GM20000 (cell line): ENCODE measurements at places on chromosomes 1 and 21.
A peak's percentile ranks its signal among the peaks of the same experiment; 100 is the strongest.

DNA sequence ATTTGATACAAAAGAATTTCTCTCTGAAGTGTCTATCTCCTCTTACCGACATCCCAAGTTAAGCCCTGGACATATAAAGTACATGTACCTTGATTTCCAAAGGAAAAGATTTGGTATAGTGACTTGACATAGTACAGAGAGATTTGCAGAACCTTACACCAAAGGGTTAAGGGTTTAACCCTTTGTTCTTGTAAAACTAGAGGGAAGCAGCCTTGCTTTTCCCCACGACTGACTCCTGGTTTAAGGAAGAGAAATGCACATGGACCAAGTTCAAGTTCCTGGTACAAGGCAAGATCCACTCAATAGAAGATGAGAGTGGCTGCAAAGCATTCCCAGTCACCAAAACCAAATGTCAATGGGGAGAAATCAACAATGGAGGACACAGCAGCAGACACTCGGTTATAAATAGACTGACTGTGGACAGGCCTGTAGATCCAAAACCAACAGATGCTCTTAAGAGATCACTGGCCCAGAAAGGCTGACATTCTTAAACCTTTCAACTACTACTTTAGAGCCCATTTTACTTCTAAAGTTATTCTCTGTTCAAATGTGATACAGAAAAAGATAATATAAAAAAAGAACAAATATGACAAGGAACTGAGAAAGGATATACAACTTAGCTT, 69.4 kb downstream of the PUM1 start:
- no peak for DNase-seq

- peak; percentile 53 for DNase-seq
These were observed 18.3 kb downstream of the YARS1 start for GRCh38 chr1:32798679-32799416.

DNA sequence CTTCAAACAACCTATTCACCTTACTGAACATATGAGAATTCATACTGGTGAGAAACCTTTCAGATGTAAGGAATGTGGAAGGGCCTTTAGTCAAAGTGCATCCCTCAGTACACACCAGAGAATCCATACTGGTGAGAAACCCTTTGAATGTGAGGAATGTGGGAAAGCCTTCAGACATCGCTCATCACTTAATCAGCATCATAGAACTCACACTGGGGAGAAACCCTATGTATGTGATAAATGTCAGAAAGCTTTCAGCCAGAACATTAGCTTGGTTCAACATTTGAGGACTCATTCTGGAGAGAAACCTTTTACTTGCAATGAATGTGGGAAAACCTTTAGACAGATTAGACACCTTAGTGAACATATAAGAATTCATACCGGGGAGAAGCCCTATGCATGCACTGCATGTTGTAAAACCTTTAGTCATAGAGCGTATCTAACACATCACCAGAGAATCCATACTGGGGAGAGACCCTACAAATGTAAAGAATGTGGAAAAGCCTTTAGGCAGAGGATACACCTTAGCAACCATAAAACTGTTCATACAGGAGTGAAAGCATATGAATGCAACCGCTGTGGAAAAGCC, 13.2 kb upstream of the EXO5 start:
- DNase-seq = no peak

- peak; percentile 52 for DNase-seq
These were observed 101.3 kb upstream of the ACTL8 start for GRCh38 chr1:17653728-17654351.

GRCh38 chr1:35430762-35431161, 126.4 kb downstream of the KIAA0319L start:
- DNase-seq = no peak

- no peak for DNase-seq
These were observed 34.5 kb upstream of the CD1D start for GRCh38 chr1:158146165-158146564.

DNA sequence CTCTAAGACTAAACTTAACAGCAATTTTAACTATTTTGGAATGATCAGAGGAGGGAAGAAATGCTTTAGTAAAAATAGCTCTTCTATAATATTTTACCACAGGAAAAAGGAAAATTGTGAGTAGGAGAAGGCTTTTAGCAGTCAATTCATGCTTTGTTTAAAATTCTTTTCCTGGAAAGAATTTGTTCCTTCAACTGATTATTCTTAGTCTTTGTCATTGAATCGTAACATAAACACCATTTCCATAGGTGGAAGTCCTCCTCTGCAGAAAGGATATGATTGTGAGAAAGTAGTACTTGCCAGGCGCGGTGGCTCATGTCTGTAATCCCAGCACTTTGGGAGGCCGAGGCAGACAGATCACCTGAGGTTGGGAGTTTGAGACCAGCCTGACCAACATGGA, 11.9 kb upstream of the ACTA1 start:
- no peak for DNase-seq

DNA sequence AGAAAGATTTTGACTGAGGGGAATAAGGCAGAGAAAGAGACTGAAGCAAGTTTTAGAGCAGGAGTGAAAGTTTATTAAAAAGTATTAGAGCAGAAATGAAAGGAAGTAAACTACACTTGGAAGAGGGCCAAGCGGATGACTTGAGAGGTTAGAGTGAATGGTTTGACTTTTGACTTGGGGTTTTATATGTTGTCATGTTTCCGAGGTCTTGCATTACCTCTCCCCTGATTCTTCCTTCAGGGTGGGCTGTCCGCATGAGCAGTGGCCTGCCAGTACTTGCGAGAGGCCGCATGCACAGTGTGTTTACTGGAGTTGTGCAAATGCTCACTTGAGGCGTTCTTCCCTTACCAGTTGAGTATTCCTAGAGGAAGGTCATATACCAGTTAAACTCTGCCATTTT, 13.0 kb upstream of the DENND2D start:
- no peak for DNase-seq

DNA sequence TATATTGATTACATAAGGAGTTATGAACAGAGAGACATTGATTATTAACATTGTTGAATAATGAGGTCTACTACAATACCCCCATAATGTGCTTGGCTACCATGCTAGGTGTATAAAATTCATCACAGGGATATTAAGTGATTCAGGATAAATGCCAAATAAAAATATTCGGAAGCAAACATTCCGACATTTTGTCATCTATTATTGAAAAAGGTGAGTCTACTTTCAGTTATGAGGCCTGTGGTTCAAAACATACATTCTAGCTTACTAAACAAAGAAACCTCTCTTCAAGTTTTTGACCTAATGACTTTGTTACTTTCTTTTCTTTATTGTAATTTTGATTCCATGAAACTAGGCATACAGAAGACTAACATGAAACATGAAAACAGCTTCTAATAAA, 190.3 kb upstream of the GREM2 start:
- no peak for DNase-seq

GRCh38 chr1:186700722-186701121, 20.5 kb upstream of the PTGS2 start:
- no peak for DNase-seq

- DNase-seq = no peak
These were observed 25.7 kb downstream of the PMVK start for GRCh38 chr1:154910851-154911250.

DNA sequence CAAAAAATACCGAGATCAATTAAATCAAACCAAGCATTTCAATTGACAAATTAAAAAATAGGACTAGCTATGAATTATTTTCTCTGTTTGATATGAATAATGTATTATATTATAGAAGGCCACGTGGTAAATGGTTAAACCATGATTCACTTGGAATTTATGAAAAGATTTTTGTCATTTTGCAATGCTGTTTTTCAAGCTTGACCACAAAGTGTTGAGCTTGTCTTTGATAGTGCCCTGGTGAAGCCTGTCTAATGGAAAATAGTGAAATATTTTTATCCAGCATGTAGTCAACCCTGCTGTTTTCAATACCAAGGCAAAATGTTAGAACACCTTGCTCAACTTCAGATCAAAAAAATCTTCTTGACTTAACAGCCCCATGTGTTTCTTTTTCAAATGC, 288.0 kb upstream of the PRMT6 start:
- no peak for DNase-seq

DNA sequence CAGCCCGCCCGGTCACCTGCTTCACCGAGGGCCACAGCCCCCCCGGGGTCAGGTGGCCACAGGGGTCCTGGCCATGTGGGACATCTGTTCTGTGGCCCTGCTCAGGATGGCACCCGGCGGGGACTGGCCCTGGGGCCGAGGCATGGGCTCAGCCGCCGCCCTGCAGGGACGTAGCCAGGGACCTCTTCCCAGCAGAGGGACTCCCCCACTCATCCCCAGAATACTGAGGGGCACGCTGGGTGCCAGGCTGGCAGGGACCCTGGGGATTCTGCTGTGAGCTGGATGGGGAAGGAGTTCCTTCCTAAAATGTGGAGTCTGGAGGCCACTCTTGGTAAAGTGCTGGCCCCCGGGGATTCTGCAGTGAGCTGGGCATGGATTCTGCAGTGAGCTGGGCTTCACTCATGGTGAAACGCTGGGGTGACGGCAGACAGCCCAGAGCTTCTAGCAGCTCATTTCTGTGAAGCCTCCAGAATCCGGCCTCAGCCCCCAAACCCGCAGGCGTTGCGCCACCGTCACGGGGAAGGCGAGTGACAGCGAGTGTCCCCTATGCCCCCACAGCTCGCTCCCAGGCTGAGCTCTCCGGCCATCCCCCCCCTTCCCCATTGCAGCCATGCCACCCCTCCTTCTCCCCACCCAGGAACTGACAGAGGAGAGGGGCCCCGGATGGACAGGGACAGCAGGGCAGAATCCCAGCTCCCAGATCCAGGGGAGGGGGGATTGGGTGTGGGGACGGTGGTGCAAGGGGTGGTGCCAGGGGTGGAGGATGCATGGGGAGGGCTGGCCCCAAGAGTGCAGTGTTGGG, 1.4 kb downstream of the ITGB2 start:
- DNase-seq = no peak

DNA sequence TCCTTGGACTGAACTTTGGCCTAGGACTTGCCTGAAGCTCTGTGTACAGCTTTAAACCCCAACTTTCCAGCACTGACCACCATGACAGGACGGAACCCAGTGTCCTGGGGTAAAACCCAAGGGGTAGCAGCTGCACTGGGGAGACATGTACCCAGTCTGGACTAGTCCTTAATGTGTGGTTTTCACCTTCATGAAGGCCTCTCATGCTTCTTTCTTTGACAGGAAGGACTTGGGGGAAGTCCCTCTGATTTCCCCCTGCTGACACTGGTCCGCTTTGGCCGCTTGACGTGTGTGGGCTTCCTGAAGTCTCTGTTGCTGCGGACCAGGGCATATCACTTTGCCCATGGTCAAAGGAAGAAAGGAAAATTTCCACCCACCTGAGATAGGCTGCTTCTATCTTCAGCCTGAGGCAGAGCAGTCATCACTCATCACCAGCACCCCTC, 66.3 kb upstream of the PRDX6 start:
- DNase-seq = peak; percentile 48

DNA sequence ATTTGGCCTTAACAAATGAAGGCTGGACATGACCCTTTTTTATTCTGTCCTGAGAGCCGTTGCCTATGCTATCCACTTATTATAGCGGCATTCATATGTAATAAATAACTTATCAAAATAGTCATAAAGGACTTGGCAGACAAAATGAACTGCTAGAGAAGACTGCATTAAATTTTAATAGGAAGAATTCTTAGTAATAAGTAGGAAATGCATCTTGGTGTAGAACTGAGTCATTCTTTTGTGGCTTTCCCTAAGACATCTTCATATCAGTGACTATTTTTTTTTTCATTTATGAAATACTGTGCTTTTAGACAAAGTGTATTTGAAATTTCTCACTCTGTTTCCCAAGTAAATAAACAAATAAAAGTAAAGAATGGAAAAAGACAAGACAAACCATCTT, 45.6 kb downstream of the PBX1 start:
- DNase-seq = no peak

- no peak for DNase-seq
These were observed 79.8 kb upstream of the COX20 start for GRCh38 chr1:244755673-244756072.

DNA sequence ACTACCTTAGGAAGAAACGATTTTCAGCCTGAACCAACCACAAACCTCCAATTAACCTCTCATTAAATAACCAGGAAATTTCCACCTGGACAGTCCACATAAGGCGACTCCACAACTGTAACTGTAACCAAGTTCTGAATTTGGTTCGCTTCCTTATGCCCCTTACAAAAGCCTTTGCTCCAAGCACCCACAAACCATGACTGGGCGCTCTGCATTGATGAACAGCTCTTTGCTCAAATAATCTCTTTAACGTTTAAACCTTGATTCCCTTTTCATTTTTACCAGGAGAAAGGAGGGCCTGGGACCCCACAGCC, 38.2 kb upstream of the ZNF124 start:
- DNase-seq = no peak

GRCh38 chr1:96519851-96520578, 201.6 kb upstream of the PTBP2 start:
- no peak for DNase-seq

GRCh38 chr21:42496839-42497202, 797 bp upstream of the RSPH1 start:
- DNase-seq = no peak

GRCh38 chr1:15191770-15192169, 38.2 kb downstream of the TMEM51 start:
- DNase-seq = no peak

DNA sequence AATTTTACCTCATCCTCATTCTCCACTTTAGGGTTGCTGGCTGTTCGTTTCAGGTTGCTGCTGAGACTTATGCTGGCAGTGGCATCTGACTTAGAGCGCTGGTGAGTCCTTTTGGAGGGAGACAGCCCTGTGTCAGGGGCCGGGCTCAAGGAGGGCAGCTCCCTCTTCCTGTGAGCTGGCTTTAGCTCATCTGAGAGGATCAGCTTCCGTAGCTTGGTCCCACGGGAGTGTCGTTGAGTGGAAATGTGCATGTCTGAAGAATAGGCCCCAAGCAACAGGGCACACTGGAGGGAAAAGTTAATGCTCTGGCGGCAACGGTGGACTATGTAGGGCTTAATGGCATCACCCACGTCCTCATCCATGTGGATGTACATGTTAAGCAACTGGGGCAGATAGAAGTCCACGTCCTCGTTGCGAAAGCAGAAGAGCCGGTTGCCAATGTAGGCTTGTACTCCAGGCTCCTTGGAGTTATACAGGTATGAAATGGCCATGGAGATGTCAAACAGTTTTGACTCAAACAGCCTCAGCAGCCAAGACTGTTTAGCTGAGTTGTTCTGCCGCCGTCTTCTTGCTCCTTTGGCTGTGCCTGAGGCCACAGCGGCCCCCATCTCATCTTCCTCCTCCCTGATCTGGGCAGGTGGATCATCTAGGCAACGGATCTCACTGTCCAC, 11.5 kb downstream of the PI4KB start:
- no peak for DNase-seq

- DNase-seq = no peak
These were observed 118.2 kb downstream of the COQ8A start for GRCh38 chr1:227058321-227058751.

DNA sequence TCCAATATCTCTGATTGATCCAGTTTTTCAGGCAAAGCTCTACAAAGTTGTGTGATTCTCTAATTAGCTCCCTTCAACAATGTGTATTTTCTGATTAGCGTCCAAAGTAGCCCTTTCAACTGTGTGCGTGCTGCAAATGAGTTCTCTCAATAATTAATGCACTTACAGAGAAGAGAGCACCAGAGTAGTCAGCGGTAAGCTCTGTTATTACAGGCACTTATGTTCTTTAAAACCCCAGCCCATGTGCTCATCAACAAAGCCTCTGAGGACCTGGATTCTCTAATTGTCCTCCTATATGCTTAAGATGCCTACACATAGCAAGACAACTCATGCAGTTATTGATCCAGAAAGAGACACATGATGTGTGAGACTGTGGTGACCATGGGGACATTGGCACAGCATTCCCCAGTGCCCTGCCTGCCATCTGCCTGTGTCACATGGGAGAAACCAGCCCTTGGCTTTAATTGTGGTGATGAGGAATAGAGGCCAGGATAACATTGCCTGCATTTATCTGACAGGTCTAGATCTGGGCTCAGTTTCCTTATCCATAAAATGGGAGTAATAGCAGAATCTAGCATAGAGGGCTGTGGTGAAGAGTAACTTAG, 151.7 kb downstream of the PCP4 start:
- DNase-seq = no peak
